Thoracic aorta (tissue), 2 donors: ENCODE measurements at places on chromosomes 12 and 14.

DNA sequence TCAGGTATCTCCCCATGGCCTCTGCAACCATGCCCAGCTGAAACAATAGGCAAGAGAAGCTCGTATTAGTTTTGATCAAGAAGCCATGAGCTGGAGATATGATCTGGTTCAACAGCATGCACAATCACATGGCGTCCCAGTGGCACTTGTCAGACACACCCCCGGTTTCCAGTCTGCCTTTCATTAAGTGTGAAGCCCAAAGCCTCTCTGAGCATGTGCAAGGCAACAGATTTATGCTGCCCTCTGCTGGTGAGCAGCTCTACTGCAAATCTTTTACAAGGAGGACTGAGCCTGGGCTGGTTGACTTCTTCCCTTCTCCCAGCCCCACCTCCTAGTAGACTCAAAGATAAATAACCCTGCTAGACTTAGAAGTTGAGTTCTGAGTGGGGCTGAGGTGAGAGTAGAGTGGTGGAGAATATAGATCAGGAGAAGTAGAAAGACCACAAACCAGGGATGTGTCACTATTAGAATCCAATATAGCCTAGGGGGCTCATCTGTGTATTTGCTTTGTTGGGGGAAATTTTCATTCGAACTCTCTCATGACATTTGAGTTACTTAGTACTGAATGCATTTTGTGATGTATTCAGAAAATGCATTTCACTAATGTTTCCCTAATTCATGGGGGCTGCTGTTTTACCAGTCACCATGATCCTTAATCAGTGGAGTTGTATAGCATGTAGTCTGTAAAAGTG, 53.7 kb upstream of the MBIP start:
- DNase-seq: peak; percentile 6

DNA sequence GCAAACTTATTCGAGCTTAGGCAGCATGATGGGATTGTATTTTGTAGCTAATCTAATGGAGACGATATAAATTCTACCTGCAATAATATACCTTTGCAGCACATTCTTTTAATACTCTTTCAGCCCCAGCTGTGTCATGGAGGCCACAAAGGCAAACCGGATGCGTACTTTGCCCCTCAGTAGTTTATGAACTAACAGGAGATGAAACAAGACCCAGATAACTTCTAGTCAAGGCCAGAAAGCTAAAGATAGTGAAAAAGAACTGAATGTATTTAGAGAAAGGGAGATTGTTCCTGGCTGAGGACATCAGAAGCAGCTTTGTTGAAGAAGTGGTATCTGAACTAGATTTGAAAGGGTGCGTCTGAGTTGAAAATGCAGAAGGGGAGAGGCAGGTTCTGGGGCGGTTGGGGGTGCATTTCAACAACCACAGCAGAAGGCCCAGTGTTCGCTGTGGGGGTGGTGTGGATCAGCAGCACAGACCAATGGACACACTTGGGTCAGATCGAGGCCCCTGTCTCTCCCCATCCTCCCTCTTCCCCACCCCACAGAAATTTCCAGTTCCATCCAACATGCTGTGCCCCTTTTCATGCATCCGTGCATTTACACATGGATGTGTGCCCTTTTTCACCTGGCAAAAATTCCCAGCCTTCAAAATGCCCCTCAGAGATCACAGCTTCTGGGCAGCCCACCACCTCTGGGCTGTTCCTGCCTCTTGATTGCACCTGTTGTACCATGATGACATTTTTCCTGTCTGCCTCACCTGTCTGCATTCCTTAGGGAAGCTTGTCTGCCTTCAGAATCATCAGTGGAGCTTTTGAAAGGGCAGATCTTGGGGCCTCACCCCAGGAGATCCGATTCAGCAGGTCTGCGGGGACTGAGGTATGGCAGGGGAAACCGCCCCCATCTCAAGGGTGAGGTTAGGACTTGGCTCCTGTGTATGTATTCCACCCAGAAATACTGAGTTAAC, 2.2 kb downstream of the ZNF839 start:
- DNase-seq: no peak

DNA sequence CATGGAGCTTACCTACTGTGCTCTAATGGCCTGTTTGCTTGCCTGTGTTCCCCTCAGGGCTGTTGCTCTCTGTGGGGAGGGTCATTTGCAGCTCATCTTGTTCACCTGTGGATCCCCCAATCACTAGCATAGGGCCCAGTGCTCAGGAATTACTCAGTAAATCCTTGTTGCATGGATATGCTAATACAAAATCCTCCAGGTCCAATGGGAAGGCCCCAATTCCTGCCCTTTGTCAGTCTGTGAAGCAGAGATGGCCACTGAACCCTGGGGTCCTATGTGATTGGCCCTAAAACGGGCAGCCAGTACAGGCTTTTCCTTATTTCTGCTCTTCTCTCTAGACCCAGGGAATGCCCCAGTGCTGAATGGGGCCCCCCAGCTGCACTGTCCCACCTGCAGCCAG, 44.1 kb downstream of the FOS start:
- no peak for DNase-seq

DNA sequence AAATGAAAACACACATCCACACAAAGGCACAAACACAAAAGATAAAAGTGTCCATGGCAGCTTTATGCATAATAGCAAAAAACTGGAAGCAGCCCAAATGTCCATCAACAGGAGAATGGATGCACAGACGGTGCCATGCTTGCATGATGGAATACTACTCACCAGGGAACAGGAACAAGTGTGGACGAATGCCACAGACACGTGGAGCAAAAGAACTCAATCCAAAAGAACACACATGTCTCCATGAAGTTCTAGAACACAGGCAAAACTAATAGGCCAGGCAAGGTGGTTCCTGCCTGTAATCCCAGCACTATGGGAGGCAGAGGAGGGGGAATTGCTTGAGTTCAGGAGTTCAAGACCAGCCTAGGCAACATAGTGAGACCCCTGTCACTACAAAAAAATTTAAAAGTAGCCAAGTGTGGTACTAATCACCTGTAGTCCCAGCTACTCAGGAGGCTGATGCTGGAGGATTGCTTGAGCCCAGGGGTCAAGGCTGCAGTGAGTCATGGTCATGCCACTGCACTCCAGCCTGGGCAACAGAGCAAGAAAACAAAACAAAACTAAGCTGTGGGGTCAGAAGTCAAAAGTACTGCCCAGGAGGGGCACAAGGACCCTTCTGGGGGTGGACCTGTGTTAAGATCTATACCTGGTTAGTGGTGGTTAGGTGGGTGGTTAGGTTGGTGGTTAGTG, 7.3 kb upstream of the TMEM119 start:
- no peak for DNase-seq

GRCh38 chr12:57103856-57104255, 7.3 kb downstream of the STAT6 start:
- DNase-seq: no peak

- DNase-seq: no peak
Measured at GRCh38 chr12:110577864-110578693, 5.0 kb downstream of the PPTC7 start.

DNA sequence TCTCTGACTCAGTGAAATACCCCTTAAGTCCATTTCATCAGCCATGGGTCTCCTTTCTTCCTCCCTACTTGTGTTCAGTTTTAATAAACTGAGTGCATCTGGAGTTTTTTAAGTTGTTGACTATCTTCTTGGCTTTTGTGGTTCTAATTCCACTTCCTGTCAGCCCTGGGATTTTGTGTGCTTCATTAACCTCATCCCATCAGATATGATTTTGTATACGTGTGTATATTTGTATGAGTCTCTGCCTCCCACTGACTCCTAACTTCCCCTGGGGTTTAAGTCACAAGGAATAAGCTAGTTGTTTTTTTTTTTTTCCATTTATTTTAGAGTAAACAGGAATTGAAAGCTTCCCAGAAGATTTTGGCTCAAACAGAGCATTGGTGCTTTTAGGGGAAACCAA, 62.7 kb downstream of the TTLL5 start:
- DNase-seq: no peak

- no peak for DNase-seq
Measured at GRCh38 chr12:57552835-57553313, 3.0 kb downstream of the KIF5A start.

DNA sequence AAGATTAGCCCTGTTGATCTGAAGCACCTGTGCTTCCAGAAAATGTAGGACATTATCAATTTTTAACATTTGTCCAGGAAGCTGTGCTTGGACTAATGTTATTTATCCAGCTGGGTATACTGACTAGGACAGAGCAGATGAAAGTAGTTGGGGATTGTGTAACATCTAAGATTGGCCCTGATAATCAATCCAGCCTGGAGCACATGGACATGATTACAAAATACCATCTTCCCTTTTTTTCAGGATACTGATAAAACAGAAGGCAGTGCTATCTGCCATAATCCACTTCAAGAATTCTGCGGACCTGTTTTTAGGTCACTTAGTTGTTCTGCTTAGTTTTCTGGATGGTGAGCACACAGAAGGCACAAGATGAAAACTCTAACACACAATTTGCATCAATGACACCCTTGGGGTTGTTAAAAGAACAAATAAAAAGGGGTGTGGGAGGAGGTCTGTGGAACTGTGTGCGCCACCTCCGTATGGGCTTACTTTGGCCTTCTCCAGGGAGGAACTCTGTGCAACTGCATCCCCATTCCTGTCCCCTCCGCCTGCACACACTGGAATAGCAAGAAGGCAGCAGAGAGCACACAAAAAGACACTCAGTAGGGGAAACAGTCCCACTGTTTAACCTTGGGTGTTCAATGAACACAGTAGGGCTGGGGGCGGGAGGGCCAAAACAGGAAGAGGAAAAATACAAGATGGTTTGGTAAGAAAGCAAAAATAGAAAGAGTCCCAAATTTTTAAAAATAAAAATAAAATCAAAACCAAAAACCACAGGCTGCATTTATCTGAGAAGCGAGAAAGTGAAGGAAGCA, 31.1 kb upstream of the DUSP6 start:
- no peak for DNase-seq
